ENCODE measurements at places on chromosomes 2 and 18. TPM values are rescaled to one million over a fixed set of nuclear protein-coding genes. Genes with fewer than 3 reads are reported as not detected.

DNA sequence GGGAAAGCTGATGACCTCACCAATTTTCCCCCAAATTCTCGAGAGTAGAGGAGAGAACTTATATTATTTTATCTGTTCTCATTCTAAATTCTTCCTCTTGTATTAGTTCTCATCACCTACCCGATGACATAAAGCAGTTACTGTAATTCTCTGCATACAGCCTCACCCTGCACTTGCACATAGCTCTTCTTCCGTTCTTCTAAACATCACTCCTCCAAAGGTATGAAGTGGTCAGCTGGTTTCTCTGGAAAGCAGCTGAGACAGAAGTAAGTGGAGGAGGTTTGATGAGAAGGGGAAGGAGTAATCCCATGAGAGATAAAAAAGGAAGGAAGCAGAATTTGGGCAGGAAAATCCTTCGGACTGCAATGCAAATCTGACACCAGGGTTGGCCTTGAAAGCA lies 39.0 kb downstream of the FBXO48 start:
- DNase-seq: no peak
- H3K27me3 ChIP-seq: no peaks in the 10 kb centered on the region
- H3K27ac ChIP-seq: no peak overlapping the region
- peaks cover 16% of the 10 kb centered on the region for H3K4me1 ChIP-seq

- DNase-seq: no peak
- peaks cover 23% of the 10 kb centered on the region for H3K4me1 ChIP-seq
- H3K36me3 ChIP-seq: peaks cover 2% of the 10 kb centered on the region
- H3K27me3 ChIP-seq: no peaks in the 10 kb centered on the region
- H3K27ac ChIP-seq: no peak overlapping the region
Measured at GRCh38 chr2:113872201-113872600, 17.7 kb upstream of the ACTR3 start.

- no peaks in the 10 kb centered on the region for H3K4me1 ChIP-seq
- no peak overlapping the region for H3K27ac ChIP-seq
- H3K36me3 ChIP-seq: no peaks in the 10 kb centered on the region
- H3K27me3 ChIP-seq: no peaks in the 10 kb centered on the region
- DNase-seq: no peak
Measured at GRCh38 chr18:39414009-39414700, 1848.6 kb upstream of the CELF4 start.

GRCh38 chr2:10083692-10084211 lies 3.5 kb upstream of the CYS1 start:
- DNase-seq: no peak
- H3K4me1 ChIP-seq: peaks cover 16% of the 10 kb centered on the region
- no peak overlapping the region for H3K27ac ChIP-seq

DNA sequence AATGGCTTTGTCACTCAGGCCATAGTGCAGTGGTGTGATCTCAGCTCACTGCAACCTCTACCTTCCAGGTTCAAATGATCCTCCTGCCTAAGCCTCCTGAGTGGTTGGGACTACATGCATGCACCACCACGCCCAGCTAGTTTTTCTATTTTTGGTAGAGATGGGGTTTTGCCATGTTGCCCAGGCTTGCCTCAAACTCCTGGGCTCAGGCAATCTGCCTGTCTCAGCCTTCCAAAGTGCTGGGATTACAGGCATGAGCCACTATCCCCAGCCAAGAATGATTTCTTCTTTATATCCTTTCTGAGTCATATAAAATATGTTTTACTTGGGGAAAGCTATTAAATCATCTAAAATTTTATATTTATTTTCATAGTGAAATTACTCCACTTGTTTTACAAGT lies 61.3 kb downstream of the CYBRD1 start:
- H3K27me3 ChIP-seq: peaks cover 6% of the 10 kb centered on the region
- no peaks in the 10 kb centered on the region for H3K36me3 ChIP-seq
- H3K4me3 ChIP-seq: no peak overlapping the region
- H3K4me1 ChIP-seq: no peaks in the 10 kb centered on the region

The LYPD6B gene
- total RNA-seq: not detected

GRCh38 chr2:170965446-170966225 lies 36.6 kb downstream of the GORASP2 start:
- DNase-seq: no peak
- peaks cover 41% of the 10 kb centered on the region for H3K36me3 ChIP-seq
- no peaks in the 10 kb centered on the region for H3K27me3 ChIP-seq
- H3K27ac ChIP-seq: no peak overlapping the region

DNA sequence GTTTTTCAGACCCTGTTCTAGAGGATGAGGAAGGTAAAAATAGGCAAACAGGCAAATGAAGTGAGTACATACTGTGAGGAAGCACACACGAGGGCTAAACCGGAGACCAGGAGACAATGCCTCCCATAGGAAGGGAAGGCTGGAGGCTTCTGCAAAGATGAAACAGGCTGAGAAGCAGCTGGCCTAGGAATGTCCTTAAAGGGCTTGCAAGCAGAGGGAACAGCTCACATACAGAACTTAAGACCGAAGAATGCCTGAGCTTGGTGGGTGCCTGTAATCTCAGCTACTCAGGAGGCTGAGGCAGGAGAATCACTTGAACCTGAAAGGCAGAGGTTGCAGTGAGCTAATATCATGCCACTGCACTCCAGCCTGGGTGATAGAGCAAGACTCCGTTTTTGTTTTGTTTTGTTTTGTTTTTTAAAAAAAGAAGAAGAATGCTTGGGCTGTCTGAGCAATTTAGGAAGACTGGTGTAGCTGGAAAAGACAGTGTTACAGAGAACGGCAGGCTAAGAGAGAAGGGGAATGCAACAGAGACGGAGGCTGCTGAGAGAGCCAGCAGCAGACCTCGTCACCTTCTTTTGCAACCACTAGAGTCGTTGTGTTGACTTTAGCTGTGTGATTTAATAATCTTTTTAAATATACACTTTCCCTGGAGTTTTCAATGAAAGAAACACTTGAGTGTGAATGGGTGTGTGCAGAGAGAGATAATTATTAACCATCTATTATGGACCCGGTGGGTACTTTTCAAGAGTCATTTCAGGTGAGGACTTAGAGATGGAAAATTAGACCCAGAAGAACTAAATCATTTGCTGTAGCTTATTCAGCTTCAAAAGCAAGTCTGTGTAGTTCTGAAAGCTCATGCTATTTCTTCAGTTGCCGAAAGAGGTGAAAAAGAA lies 232.8 kb downstream of the GALR1 start:
- no peak overlapping the region for H3K4me3 ChIP-seq
- DNase-seq: no peak
- H3K36me3 ChIP-seq: no peaks in the 10 kb centered on the region
- H3K27me3 ChIP-seq: peaks cover 7% of the 10 kb centered on the region
- no peaks in the 10 kb centered on the region for H3K4me1 ChIP-seq

The AOX1 gene
- 0.38 TPM for total RNA-seq

- no peaks in the 10 kb centered on the region for H3K36me3 ChIP-seq
- H3K4me1 ChIP-seq: no peaks in the 10 kb centered on the region
Measured at GRCh38 chr2:182540252-182540651, 113.4 kb upstream of the PDE1A start.

GRCh38 chr18:21996351-21996826 lies 173.0 kb upstream of the GATA6 start:
- no peak for DNase-seq
- no peaks in the 10 kb centered on the region for H3K27me3 ChIP-seq
- no peak overlapping the region for H3K4me3 ChIP-seq
- H3K27ac ChIP-seq: no peak overlapping the region
- no peaks in the 10 kb centered on the region for H3K36me3 ChIP-seq

GRCh38 chr2:122883849-122884248 lies 1128.4 kb downstream of the TSN start:
- no peaks in the 10 kb centered on the region for H3K4me1 ChIP-seq
- H3K36me3 ChIP-seq: no peaks in the 10 kb centered on the region
- no peaks in the 10 kb centered on the region for H3K27me3 ChIP-seq
- no peak overlapping the region for H3K27ac ChIP-seq

The RNASEH1 gene
- total RNA-seq: 23.6 TPM

- peaks cover 12% of the 10 kb centered on the region for H3K27me3 ChIP-seq
- no peak overlapping the region for H3K27ac ChIP-seq
Measured at GRCh38 chr2:215189393-215189792, 51.0 kb upstream of the ABCA12 start.

The IL36B gene
- not detected for total RNA-seq

The C2orf74 gene
- total RNA-seq: 14.7 TPM

GRCh38 chr2:69384618-69385081 lies 2.4 kb downstream of the GFPT1 start:
- H3K27ac ChIP-seq: no peak overlapping the region
- no peaks in the 10 kb centered on the region for H3K27me3 ChIP-seq
- peaks cover 55% of the 10 kb centered on the region for H3K4me1 ChIP-seq
- H3K4me3 ChIP-seq: no peak overlapping the region
- DNase-seq: no peak

DNA sequence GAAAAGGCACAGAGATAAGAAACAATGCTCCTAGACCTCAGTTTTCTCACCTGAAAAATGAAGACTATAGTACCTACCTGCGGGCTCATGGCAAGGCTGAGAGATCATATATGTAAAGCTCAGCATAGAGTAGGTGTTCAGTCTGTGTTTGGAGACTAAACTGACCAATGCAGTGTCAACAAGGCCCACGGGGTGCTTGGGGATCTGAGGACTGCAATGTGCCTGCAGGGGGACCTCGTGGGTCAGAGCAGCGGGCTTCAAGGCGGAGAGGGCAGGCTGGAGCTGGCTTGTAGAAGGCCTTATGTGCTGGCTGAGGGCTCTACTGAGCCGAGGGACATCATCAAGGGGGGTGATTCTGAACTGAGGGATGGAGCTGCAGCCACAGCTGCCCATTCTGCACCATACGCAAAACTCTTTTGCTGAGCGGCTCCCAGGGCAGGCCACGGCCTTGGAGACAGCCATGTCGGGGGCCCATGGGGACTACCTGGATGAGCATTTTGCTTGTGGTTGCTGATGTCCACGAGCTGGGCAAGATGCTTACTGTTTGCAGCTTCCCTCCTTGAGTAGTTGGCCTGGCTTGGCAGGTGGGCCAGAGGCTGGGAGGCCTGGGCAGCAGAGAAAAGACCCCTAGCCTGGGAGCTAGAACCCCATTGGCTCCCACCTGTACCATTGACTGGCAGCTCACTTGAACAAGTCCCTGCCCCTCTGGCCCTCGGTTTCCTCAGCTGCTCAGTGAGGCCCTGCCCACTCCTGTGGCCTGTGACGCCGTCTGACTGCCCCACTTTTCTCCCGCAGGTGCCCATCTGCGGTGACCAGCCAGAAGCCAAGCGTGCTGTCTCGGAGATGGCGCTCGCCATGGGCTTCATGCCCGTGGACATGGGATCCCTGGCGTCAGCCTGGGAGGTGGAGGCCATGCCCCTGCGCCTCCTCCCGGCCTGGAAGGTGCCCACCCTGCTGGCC lies 23.5 kb downstream of the STEAP3 start:
- no peaks in the 10 kb centered on the region for H3K4me1 ChIP-seq
- H3K27ac ChIP-seq: no peak overlapping the region
- peaks cover 3% of the 10 kb centered on the region for H3K27me3 ChIP-seq
- DNase-seq: no peak
- no peak overlapping the region for H3K4me3 ChIP-seq

DNA sequence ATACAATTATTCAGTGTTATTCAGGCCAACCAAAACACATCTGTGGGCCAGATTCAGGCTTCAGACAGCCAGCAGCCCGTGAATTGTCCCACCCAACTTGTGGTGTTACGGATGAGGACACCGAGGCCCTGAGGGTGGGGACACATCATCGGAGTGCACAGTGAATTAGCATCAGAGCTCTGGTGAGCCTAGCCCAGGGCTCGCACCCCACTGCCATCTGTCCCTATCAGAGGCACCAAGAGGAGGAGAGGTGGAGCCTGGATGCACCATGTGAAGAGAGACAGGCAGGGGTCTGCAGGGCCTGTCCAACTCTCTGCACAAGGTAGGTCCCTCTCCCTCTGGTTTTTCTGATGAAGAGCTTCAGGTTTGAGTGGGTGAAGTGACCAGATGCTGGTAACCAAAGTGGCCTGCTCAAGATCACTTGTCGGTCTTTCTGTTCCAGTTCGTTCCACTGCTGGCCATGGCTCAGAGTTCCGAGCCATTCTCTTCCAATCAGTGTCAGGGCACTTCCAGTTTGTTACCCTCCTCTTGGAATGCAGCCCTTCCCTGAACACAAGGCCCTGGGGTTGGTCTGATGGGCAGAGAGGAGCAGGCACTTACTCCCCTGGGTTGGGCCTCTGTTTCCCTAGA lies 14.8 kb upstream of the GLI2 start:
- DNase-seq: no peak
- no peak overlapping the region for H3K27ac ChIP-seq
- no peaks in the 10 kb centered on the region for H3K4me1 ChIP-seq
- H3K4me3 ChIP-seq: no peak overlapping the region
- no peaks in the 10 kb centered on the region for H3K27me3 ChIP-seq

- DNase-seq: peak; percentile 69
- H3K36me3 ChIP-seq: no peaks in the 10 kb centered on the region
- H3K27me3 ChIP-seq: no peaks in the 10 kb centered on the region
- H3K4me3 ChIP-seq: no peak overlapping the region
Measured at GRCh38 chr2:196101325-196101991, 32.8 kb upstream of the DNAH7 start.

GRCh38 chr18:55233857-55234256 lies 274.6 kb upstream of the CCDC68 start:
- DNase-seq: no peak
- H3K36me3 ChIP-seq: no peaks in the 10 kb centered on the region
- no peaks in the 10 kb centered on the region for H3K4me1 ChIP-seq

DNA sequence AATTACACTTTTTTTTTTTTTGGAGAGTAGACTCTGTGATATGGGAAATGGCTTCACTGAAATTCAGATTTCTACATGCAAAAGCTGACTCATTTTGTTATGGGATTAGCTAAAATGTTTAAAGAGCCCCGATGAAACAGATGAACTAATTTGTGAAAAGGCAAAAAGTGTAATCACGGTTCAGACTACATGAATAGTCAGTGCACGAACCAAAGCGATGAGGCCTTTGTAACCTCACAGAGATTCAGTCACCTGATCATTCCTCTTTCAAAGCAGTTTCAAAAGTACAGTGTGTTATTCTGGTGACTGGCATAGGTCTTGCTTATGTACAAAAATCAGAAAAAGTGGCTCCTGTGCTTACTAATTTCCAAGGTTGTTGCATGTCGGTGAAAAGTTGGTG lies 44.6 kb downstream of the TGIF1 start:
- H3K4me1 ChIP-seq: peaks cover 19% of the 10 kb centered on the region
- H3K27me3 ChIP-seq: peaks cover 32% of the 10 kb centered on the region
- no peak overlapping the region for H3K4me3 ChIP-seq
- no peak overlapping the region for H3K27ac ChIP-seq
- DNase-seq: no peak
- no peaks in the 10 kb centered on the region for H3K36me3 ChIP-seq

The C2orf15 gene
- 0.48 TPM for total RNA-seq

Data from activated CD4-positive, alpha-beta memory T cell treated with anti-CD3 and anti-CD28 coated beads for 36 hours (primary cell).